ENCODE measurements at places on chromosomes 3 and 15.

DNA sequence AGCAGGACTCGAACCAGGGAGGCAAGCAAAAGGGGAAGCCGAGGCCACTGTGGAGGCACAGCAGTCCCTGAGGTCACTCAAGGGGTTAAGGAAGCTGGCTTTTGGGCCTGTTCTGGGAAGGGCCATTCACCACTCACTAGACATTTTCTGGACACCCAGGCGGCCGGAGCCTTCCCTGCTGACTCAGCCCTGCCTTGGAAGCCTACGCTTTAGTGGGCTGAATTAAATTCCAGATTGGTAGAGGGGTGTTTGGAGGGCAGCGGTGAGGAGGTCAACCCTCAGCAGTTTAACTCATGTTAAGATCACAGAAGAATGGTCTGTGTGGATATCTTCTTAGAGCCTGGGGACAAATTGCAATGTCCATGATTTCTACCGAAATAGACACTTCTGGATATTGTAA is 152.8 kb downstream of the GABRG3 start:
- no peak for DNase-seq

DNA sequence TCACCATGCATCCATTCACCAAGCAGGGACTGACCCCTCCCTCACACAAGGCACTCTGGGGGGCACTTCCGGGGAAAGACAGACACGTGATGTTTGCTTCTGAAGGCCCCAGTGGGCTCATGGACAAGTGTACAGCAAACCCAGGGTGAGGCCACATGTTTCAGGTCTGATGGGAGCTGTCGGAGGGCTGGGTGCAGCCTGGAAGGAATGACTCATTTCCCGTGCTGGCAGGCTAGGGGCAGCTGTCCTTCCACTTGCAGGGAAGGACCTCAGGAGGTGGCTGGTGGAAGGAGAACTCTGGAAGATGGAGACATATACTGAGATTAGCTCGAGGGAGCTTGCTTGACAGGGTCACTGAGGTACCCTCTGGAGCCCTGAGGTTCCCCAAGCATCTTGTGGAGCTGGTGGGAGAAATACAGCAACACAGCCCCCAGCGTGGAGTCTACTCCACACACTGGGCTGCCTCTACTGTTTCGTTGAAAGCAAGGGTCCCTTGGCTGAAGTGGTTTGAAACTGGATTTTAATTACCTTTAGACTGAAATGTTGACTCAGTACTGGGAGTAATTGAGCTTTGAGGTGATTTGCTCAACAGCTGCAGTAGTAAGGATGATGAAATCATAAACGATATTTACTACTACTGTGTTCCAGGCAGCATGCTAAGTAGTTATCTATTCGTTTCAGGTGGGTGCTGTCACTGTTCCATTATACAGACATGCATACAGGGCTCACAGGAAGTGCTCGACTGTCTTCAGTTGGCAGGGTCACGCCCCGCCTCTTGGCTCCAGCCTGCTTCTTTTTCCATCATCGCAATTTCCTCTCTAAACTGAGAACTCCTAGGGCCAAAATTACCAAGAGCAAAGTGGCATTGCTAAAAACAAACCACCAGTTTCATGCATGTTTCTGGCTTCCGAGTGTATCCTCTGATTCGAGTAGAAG is 230.4 kb downstream of the ADAMTS17 start:
- no peak for DNase-seq

DNA sequence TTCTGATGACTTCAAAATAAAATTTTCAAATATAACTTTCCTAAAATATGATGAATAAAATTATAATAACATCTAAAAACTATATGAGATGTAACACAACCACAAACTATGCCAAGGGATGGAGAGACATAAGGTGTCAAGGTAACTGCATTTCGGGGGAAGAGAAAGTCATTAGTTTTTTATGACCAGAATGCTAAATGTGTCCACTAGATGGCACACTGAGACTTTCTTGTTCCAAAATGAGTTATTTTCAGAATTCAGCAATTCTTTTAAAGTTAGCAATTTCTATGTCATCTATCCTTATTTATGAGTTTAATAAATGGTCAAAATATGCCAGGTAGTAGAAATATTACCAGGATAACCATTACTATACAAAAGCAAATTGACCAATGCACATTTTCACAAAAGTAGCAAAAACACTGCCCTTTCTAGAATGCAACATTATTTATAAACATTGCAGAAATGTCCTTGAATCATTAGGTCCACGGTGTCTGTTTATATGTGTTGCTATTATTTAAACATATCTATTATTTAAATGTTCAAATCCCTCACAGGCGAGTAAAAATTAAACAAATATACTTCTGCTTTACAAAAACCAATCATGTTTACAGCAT is 374.2 kb downstream of the PLCL2 start:
- no peak for DNase-seq

GRCh38 chr3:31937225-31937624 is 43.8 kb downstream of the OSBPL10 start:
- no peak for DNase-seq

GRCh38 chr3:18988614-18989229 is 159.6 kb upstream of the KCNH8 start:
- DNase-seq: no peak

DNA sequence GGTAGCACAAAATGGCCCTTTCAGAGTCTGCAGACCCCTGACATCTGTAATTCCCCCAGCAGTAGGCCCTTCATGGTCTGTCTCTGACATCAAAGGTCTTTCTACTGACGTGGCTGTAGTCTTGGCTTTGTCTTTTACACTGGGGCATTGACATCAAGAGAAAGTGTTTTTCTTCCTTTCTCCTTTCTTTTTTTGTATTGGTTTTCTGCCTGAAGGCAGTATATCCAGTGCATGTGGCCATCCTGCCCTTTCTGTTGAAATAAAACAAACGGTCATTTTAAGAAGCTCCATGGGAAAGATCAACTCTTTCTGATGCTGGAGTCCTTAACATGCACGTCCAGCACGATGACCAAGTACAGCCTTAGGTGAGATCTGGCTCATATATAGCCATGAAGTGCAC is 106.8 kb upstream of the SAMMSON start:
- DNase-seq: no peak

- no peak for DNase-seq
Measured at GRCh38 chr3:112610121-112610520, 30.8 kb downstream of the CCDC80 start.

DNA sequence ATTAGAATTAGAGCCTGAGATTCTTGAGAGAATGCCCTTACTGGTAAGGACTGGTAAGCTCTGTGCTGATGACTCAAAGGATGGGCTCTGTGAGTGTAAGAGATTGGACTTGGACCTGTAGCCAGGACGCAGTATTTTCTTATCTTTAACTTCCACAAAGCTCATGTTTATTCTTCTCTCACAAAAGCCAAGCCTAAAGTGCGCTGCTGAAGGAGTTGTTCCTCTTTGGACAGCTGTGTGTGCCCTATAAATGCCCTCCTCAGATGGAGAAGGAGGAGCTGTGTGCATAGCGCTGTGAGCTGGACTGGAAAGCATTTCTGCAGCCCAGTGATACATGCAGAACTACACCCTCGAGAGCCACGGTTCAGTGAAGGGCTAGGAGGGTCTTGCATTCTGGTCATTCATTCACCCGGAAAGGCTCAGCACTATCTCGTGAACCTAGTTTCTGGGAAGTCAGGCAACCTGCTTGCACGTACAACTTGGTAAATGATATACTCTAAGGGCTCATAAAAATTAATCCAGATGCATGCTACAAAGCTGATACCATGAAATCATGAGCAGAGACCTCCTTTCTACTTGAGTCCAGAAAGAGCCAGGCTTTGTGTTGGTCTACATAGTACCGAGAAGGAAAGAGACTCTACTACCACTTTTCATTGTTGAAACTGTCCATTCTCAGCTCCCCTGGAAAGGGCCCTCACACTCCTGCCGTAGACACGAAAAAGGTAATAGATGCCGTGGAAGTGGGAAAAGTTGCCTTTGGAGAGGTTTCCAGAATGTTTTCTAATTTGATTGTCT is 103.0 kb upstream of the TBL1XR1 start:
- DNase-seq: no peak

GRCh38 chr15:60275624-60276023 is 122.2 kb downstream of the ANXA2 start:
- DNase-seq: no peak

DNA sequence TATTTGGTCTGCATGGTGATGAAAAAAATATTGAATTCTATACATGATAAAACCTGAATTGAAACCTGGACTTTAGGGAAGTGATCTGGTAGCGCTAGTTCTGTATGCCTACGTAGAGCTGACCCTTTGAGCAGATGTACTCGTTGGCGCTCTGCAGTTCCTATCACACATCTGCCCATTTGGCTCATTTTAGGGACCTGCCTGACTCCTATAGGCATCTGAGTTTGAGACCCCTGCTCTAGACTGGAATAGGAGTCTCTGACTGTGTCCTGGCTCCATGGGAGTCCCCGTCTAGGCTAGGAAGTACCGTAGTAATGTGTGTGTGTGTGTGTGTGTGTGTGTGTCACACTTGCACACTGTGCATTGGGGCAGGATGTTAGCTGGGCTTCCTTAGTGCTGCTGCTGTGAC is 21.2 kb downstream of the STARD5 start:
- DNase-seq: no peak

DNA sequence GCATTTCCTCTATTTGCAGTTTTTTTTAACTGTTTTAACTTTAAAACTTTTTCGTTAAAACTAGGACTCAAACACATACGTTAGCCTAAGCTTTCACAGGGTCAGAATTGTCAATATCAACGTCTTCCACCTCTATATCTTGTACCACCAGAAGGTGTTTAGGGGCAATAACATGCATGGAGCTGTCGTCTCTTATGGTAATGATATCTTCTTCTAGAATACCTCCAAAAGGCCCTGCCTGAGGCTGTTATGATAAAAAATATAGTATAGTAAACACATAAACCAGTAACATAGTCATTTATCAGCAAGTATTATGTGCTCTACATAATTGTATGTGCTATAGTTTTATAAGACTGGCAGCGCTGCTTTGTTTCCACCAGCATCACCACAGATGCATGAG is 76.3 kb upstream of the MLF1 start:
- no peak for DNase-seq

- no peak for DNase-seq
Measured at GRCh38 chr3:71850654-71851053, 65.7 kb upstream of the PROK2 start.
